ENCODE measurements at places on chromosomes 2 and 18.

DNA sequence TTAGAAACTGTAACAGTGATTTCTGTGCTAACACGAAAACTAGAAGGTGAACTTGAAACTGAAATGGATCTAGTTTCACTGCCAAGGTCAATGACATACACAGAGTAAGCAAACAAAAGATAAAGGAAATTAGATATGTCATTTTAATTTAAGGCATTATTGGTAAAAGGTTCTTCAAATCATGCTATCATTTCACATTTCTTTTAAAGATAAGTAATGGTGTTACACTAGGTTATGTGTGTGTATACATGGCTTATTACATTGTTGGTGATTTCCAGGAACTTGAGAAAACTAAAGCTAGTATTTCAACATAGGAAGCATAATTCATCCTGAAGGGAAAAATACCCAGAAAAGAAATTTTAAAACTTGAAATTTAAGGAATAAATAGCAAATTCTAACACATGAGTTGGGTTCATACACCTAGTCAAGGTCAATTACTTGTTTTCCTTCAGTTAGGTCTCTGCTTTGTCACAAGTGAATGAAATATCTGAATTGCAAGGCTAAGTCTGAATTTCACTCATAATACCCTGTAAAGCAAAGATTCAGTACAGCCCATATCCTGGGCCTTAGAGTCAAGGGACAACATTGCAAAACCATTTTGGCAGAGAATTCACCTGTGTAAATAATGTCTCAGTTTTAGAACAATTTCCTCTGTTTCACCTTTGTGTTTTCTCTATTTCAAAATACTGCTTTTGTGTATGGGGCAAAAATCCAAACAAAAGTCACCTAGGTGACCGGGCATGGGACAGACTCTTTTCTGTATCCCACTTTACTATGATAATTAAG is 141.6 kb downstream of the SRBD1 start:
- DNase-seq: no peak

DNA sequence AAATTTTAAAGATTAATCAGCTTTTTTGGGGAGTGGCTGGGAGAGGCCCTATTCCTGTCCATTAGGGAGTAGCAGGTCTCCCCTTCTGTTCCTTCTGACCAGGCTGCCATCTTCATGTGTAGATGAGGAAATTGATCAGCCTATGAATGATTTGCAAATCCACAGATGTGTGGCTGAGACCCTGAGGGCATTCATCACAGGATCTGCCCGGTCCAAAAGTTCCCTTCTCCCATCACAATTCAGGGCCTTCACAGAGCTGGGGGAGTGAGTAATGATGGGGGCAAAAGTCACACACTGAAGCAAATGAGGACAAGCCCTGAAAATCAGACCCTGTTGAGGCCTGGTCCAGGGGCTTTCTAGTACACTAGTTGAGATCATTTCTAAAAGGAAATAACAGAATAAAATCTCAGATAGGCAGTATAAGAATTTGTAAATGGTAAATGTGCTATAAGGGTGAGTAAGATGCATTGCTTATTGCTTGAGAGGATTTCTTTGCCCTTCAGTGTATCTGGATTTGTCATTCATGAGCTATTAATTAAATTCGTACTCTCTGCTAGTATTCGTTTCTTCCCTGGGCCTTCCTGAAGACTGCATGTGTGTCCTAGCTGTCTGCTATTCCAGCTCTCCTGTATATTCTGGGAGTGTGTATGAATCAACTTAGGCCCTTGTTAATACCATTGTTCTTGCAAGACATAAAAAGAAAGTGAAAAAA is 53.2 kb downstream of the SETBP1 start:
- DNase-seq: no peak

DNA sequence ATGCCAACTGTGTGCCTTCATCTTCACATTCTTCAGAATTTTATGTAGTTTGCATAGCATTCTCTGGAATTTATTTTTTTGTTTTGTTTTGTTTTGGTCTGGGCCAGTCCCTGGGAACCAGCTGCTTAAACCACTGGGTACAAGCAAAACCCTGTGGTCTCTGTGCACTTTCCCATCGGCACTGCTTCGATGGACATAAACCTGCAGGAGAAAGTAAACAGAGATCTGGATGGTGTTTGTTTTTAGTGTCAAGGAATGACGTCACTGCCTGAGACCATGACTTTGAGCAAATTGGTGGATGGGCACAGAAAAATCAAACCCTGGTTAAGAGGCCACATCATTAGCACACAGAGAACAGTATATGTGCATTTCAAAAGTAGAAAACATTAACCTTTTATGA is 64.7 kb upstream of the RASGRP3 start:
- DNase-seq: no peak

DNA sequence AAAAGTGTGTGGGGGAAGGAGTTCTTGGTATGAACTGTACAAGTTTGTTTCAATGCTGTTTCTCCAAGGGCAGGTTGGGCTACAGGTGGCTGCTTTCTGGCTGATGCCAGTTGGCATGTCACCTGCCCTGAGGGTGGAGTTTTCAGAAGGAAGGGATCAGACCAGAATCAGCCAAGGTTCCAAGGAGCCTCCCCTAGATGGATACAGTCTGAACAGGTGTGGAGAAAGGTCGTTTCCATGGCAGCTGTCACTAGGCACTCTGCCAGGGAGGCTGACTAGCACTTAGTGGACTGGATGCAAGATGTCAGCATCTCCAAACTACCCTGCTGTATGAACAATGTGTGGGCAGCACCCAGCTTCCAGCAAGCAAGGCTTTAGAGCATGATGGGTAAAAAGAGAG is 444.4 kb upstream of the HNRNPA3 start:
- DNase-seq: no peak

GRCh38 chr2:209160800-209161588 is 262.9 kb upstream of the MAP2 start:
- DNase-seq: no peak

Measured in substantia nigra (tissue), 51 donors.